ENCODE measurements at places on chromosomes 16 and 17. TPM values are rescaled to one million over a fixed set of nuclear protein-coding genes. Genes with fewer than 3 reads are reported as not detected.

EVPL gene
- total RNA-seq, result 48.3 TPM

CMTM2 gene
- total RNA-seq, result not detected

C17orf113 gene
- total RNA-seq, result 0.62 TPM

AATK gene
- 1.7 TPM for total RNA-seq

KRTAP4-1 gene
- total RNA-seq, result not detected

PNMT gene
- 1.2 TPM for total RNA-seq

C17orf67 gene
- 2.3 TPM for total RNA-seq

SDK2 gene
- not detected for total RNA-seq

SLC5A11 gene
- 0.51 TPM for total RNA-seq

TNS4 gene
- total RNA-seq, result 127 TPM

KRT24 gene
- total RNA-seq, result not detected

HEATR9 gene
- total RNA-seq, result not detected

GRCh38 chr16:58107709-58108108 lies 21.5 kb downstream of the CFAP20 start:
- H3K36me3 ChIP-seq, result no peaks in the 10 kb centered on the region
- H3K27ac ChIP-seq, result no peak overlapping the region
- H3K4me3 ChIP-seq, result no peak overlapping the region
- no peaks in the 10 kb centered on the region for H3K27me3 ChIP-seq
- no peaks in the 10 kb centered on the region for H3K4me1 ChIP-seq

DNA sequence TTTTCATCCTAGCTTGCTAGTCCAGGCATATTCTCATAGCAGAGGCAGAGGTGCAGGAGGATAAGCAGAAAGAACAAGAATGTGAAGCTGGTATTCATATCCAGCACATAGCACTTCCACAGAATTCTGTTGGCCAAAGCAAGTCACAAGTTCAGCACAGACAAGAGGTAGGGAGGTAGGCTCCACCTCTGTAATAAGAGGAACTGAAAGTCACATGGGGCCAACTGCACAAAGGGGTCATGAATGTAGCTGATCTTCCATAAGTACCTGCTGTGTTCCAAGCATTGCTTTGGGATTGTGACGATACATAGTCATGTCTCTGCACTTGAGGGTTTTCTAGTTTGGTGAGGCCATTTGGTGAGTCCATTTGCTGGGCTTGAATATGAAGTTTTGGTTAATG lies 110.8 kb upstream of the MPHOSPH6 start:
- peaks cover 5% of the 10 kb centered on the region for H3K27me3 ChIP-seq
- H3K4me3 ChIP-seq, result no peak overlapping the region
- no peak for DNase-seq
- H3K36me3 ChIP-seq, result no peaks in the 10 kb centered on the region
- no peak overlapping the region for H3K27ac ChIP-seq

DNA sequence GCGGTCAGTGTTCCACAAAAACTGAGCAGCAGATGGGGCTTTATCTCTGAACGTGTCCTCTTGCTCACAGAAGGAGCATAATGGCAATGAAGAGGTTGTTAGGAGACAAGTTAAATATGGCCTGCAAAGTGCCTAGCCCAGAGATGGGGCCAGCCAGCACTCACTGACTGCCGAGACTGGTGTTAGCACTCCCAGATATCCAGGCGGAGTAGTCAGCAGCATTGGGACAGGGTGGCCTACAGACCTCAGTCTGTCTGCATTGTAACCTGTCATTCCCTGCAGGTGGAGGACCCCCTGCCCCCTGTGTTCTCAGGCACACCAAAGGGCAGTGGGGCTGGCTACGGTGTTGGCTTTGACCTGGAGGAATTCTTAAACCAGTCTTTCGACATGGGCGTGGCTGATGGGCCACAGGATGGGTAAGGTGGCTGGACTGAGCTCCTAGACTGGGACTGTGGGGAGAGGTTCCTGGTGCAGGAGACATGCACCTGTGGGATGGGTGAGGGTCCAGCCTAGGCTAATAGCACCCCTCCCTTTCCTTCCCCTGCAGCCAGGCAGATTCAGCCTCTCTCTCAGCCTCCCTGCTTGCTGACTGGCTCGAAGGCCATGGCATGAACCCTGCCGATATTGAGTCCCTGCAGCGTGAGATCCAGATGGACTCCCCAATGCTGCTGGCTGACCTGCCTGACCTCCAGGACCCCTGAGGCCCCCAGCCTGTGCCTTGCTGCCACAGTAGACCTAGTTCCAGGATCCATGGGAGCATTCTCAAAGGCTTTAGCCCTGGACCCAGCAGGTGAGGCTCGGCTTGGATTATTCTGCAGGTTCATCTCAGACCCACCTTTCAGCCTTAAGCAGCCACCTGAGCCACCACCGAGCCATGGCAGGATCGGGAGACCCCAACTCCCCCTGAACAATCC lies 4.2 kb downstream of the MFAP4 start:
- no peak overlapping the region for H3K4me3 ChIP-seq
- H3K27ac ChIP-seq, result no peak overlapping the region
- peaks cover 30% of the 10 kb centered on the region for H3K36me3 ChIP-seq
- no peak for DNase-seq
- H3K27me3 ChIP-seq, result no peaks in the 10 kb centered on the region

DNA sequence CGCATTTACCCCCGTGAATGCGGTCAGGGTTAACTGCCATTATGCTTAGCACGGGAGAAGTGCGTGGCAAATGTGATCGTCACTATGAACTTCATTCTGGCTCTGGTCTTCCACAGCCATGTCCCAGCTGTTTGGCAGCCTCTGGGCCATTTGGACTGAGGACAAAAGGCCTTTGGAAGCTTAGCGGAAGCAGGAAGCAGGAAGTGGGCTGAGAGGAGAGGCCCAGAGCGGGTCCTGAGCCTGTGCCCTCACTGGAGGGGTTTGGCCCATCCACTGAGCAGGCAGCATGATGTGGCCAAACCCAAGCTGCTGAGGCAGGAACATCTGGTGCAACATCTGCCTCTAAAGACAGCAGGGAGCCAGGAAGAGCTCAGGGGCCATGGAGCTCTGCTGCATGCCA lies 345.9 kb downstream of the C16orf95 start:
- no peak for DNase-seq
- H3K27me3 ChIP-seq, result no peaks in the 10 kb centered on the region
- H3K27ac ChIP-seq, result no peak overlapping the region
- H3K4me3 ChIP-seq, result no peak overlapping the region
- no peaks in the 10 kb centered on the region for H3K36me3 ChIP-seq

- H3K4me1 ChIP-seq, result no peaks in the 10 kb centered on the region
- H3K27ac ChIP-seq, result no peak overlapping the region
- no peak overlapping the region for H3K4me3 ChIP-seq
- H3K27me3 ChIP-seq, result no peaks in the 10 kb centered on the region
Observed at GRCh38 chr17:39132192-39132610, 19.2 kb downstream of the PLXDC1 start.

- DNase-seq, result no peak
- H3K27ac ChIP-seq, result no peak overlapping the region
- no peaks in the 10 kb centered on the region for H3K27me3 ChIP-seq
- H3K4me3 ChIP-seq, result no peak overlapping the region
Observed at GRCh38 chr16:50711862-50712559, 18.6 kb downstream of the NOD2 start.

GRCh38 chr17:31068291-31068690 lies 26.5 kb upstream of the NF1 start:
- H3K27me3 ChIP-seq, result no peaks in the 10 kb centered on the region
- H3K36me3 ChIP-seq, result no peaks in the 10 kb centered on the region
- peaks cover 13% of the 10 kb centered on the region for H3K4me1 ChIP-seq
- DNase-seq, result peak; percentile 31

DNA sequence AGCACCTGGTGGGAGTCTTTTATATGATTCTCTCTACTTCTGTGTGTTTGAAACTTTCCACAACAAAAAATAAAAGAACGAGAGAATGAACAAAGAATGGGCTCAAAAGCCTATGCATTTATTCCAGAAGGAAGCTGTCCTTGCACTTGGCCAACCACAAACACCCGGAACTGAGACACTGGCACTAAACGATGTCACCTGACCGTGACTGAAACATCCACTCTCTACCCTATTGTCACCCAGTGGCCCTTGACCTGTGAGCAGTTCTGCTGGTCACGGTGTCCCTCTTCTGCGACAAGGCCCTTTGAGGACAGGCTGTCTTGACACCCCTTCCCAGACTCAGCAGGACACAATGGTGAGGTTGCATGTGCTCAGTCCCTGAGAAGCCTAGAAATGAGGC lies 56.6 kb downstream of the TEKT5 start:
- no peaks in the 10 kb centered on the region for H3K36me3 ChIP-seq
- H3K27me3 ChIP-seq, result no peaks in the 10 kb centered on the region
- no peaks in the 10 kb centered on the region for H3K4me1 ChIP-seq
- no peak for DNase-seq
- no peak overlapping the region for H3K4me3 ChIP-seq

- H3K36me3 ChIP-seq, result no peaks in the 10 kb centered on the region
- DNase-seq, result peak; percentile 16
- H3K27ac ChIP-seq, result peak overlapping the region; percentile 27
- H3K4me1 ChIP-seq, result peaks cover 20% of the 10 kb centered on the region
- H3K27me3 ChIP-seq, result no peaks in the 10 kb centered on the region
- no peak overlapping the region for H3K4me3 ChIP-seq
Observed at GRCh38 chr16:14427371-14427948, 202.6 kb downstream of the PARN start.

DNA sequence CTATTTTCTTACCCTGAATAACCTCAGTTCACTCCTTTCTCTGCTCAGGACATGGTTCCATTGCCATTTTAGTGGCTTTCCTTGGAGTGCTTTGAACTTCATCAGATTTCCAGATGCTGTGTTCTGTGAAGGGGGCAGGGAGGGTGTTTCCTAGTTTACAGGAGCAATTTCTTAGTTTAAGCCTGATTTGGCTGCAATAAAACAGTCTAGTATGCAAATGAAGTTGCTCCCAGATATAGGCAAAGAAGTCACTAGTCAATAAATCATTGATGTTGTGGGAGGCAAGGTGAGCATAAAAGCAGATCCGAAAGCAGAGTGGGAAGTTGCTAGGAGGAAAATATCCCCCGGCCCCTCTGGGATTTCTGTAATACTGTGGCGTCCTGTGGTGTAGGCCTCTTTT lies 202.3 kb downstream of the HS3ST4 start:
- no peak overlapping the region for H3K4me3 ChIP-seq
- no peaks in the 10 kb centered on the region for H3K36me3 ChIP-seq
- no peak overlapping the region for H3K27ac ChIP-seq

DNA sequence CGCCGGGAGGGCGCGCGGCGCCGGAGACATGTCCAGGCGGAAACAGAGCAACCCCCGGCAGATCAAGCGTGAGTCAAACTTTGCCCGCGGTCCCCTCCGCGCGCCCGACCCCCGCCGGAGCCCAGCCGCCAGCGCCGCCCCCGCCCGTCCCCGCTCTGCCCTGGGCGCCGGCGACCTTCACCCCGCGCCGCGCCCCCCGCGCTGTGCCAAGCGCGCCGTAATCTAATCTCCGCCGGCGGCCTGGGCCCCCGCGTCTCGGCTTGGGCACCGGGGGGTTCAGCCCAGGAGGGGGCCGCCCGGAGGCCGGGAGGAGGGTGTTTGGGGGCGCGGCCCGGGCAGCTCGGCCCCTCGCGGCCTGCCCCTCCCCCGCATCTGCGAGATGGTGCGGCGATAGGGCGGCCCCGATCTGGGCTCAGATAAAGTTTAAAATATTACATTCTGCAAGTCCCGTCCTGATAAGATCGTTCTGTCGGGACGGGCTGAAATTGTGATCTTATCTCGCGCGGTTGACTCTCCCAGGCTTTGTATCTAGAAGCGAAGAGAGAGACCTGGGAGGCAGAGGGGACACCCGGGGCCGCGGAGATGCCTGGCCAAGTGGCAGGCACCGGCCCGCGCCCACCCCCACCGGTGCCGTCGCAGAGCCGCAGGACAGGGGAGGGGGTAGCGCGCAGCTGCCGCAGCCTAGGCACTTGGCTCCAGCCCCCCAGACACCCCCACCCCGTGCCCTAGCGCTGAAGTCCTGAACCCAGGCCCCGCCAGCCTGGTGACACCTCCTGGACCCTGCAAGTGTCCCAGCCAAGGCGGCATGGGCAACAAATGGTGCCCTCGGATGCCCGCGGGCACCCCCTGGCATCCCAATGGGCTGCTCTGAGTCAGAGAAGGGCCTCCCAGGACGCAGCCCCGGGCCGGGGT lies 787 bp downstream of the ZFPM1 start:
- DNase-seq, result no peak
- H3K4me3 ChIP-seq, result peak overlapping the region; percentile 81
- H3K27ac ChIP-seq, result no peak overlapping the region

GRCh38 chr16:84308120-84308519 lies 13.4 kb downstream of the WFDC1 start:
- peak; percentile 34 for DNase-seq
- H3K36me3 ChIP-seq, result no peaks in the 10 kb centered on the region
- H3K4me1 ChIP-seq, result no peaks in the 10 kb centered on the region
- no peak overlapping the region for H3K27ac ChIP-seq
- H3K27me3 ChIP-seq, result no peaks in the 10 kb centered on the region

- no peak overlapping the region for H3K4me3 ChIP-seq
- H3K27ac ChIP-seq, result no peak overlapping the region
- H3K36me3 ChIP-seq, result no peaks in the 10 kb centered on the region
- DNase-seq, result no peak
- H3K4me1 ChIP-seq, result no peaks in the 10 kb centered on the region
Observed at GRCh38 chr16:50531901-50532300, 16.3 kb upstream of the NKD1 start.

GRCh38 chr16:23125277-23125676 lies 24.0 kb downstream of the USP31 start:
- no peaks in the 10 kb centered on the region for H3K36me3 ChIP-seq
- H3K4me1 ChIP-seq, result peaks cover 3% of the 10 kb centered on the region
- DNase-seq, result no peak
- H3K4me3 ChIP-seq, result no peak overlapping the region

DNA sequence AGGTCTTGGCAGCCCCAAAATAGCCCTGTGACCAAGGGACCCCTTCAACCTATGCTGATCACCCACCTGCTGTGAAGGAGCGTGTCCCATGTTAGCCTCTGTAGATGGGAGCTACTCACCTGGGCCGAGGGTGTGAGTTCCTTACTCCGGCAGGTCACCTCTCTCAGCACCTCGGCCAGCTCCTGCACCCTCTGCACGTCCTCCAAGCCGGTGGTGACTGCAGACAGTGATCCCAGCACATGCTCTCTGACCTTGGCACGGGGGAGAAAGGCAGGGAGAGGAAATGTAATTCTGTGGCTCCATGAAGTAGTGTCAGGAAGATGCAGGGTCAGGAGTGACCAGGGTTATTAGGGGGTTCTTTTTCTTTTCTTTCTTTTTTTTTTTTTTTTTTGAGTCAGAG lies 67.7 kb upstream of the BCO1 start:
- no peak overlapping the region for H3K27ac ChIP-seq
- no peak overlapping the region for H3K4me3 ChIP-seq
- no peaks in the 10 kb centered on the region for H3K27me3 ChIP-seq
- H3K4me1 ChIP-seq, result peaks cover 15% of the 10 kb centered on the region
- no peak for DNase-seq

DNA sequence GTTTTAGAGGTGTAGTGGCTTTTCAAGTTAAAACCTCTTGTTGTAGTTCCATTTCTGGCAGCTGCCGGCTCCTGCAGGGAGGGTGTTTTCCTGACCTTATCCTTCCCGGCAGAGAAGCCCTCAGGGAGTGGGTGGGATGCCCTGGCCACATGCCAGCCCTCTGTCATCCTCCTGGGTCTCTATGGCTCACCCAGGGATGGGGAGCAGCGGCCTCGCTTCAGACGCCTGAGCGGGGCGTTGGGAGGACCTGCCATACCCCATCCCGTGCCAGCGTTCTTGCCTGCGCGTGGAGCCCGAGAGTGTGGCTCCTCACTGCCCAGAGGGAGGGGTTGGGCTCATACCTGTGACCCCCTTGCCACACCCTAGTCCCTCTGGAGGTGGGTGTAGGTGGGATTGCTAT lies 11.9 kb downstream of the KCNJ12 start:
- DNase-seq, result no peak
- no peak overlapping the region for H3K27ac ChIP-seq
- H3K36me3 ChIP-seq, result no peaks in the 10 kb centered on the region

GRCh38 chr17:40448639-40449261 lies 5.5 kb downstream of the IGFBP4 start:
- peaks cover 17% of the 10 kb centered on the region for H3K36me3 ChIP-seq
- no peaks in the 10 kb centered on the region for H3K27me3 ChIP-seq
- peaks cover 37% of the 10 kb centered on the region for H3K4me1 ChIP-seq
- no peak overlapping the region for H3K4me3 ChIP-seq

All from PC-3 (cell line).